ENCODE measurements at places on chromosomes 4 and X. TPM values are rescaled to one million over a fixed set of nuclear protein-coding genes. Genes with fewer than 3 reads are reported as not detected.
A peak's percentile ranks its signal among the peaks of the same experiment; 100 is the strongest.

DNA sequence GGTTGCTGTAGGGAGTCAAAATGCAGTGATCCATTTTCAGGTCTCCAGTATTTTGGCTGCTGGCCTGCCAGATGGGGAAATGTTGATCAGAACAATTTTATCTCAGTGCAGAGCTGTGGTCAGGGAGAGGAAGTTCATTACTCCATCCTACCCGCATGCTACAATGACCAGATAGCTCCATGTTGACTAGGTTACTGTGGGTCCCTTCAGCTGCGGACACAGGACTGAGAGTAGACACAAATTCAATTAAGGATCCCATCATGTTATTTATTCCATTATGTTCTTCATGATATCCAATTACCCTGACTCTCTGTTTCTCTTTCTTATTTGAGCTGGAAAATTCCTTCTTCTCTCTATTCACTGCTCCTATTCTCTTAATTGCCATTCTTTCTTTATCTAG, 16.3 kb downstream of the SYNPO2 start:
- DNase-seq: no peak

GRCh38 chrX:9258421-9259104, 206.3 kb upstream of the TBL1X start:
- DNase-seq: no peak

DNA sequence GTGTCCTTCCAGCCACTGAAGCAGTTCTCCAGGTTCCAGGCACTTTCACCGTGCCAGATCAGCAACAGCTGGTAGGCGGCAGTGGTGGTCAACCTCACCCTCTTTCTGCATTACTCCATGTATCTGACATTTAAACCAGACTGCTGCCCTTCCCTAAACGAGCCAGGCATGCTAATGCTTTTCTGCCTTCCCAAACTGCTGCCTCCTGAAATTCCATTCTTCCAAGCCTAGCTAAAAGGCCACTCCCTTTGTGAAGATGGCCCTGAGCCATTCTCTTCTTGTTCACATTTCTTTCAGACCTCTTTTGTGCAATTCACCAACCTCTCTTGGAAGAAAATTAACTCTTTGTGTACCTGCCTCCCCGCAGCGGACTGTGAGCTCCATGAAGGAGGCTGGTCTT, 73.7 kb downstream of the CHST7 start:
- no peak for DNase-seq

- DNase-seq: no peak
Measured at GRCh38 chrX:49999087-49999486, 76.7 kb downstream of the CLCN5 start.

- no peak for DNase-seq
Measured at GRCh38 chr4:79042079-79042674, 102.9 kb upstream of the PAQR3 start.

Gene FAM9C
- total RNA-seq: not detected

GRCh38 chr4:61671599-61671998, 471.5 kb downstream of the ADGRL3 start:
- no peak for DNase-seq

Gene FATE1
- not detected for total RNA-seq

Gene USP51
- 1.8 TPM for total RNA-seq

GRCh38 chr4:5710961-5711478, at the start of gene EVC:
TSS of gene EVC (plus strand) at chr4:5711201. CDS start at chr4:5711381, 180 bp downstream.
- DNase-seq: peak; percentile 70

Gene MAGEC1
- not detected for total RNA-seq

DNA sequence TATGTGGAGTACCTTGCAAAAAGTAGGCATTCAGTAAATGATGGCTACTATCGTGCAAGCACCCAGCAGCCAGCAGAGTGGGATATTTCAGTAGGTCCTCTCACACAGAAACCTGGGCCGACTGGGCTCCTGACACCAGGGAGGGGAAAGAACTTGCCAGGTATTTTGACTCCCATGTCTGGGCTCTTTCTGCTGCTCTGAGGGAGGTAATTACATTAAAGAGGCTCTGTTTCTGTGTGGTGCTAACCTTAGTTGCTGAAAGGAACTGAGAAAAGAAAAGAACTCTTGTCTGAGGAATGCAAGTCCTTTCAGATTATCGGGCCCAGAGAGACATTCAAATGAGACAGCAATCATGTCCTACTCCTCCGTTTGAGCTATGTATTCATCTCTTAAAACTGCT, 175.8 kb upstream of the MTMR8 start:
- DNase-seq: no peak

Gene NSG1
- 1.2 TPM for total RNA-seq

Gene PRKX
- total RNA-seq: 21.5 TPM

DNA sequence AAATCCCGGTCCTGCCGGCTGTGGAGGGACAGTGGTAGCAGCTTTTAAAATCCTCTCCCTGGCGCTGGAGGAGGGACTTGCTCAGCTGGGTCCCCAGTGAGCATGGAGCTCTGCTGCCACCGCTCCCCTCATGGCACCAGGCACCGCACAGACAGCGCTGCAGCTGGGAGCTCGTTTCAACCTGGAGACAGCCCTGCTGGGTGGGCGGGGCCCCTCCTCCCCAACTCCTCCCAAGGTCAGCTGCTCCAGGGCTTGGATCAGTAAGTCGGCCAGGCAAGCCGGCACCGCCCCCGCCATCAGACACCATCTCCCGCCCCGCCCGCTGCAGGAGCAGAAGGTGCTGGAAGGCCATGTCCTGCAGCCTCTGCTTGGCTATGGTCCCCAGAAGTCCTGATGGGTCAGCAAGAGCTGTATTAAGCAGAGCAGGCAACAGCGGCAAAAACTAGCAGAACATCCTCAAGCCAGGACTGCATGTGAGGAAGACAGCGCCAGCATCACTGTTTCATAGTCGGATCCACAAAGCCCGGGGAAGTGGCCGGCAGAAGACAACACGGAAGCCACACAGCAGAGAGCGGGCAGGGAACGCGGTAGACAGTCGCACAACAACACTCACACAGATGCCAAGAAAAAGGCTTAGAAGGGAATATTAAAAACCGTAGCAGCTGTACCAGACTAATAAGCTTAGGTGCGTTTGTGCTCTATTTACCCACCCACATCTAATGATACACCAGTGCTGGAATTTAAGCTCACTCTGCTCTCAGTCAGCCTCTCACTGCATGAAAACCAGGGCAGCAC, 16.2 kb downstream of the ZFYVE28 start:
- peak; percentile 86 for DNase-seq

GRCh38 chr4:122041312-122041711, 89.5 kb upstream of the TRPC3 start:
- DNase-seq: no peak

DNA sequence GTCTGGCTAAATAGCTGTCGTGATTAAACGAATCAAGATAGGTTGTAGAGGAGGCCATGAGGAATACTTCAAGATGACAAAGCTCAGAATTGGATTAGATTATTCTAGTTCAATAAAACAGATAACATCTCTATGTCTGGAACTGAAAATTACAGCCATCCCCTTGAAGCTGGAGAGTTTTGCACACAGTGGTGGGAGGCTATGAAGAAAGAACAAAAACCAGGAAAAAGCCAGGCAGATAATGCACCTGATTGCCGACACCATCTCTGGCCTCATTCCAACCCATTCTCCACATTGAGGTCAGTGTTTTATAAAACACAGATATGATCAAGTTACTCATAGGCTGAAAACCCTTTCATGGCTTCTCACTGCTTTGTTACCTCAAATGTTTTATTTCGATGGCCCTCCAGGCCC, 188.3 kb downstream of the RASL11B start:
- DNase-seq: no peak

Gene SOWAHB
- 24.8 TPM for total RNA-seq

GRCh38 chr4:55500072-55500471, 46.6 kb downstream of the CLOCK start:
- DNase-seq: no peak

DNA sequence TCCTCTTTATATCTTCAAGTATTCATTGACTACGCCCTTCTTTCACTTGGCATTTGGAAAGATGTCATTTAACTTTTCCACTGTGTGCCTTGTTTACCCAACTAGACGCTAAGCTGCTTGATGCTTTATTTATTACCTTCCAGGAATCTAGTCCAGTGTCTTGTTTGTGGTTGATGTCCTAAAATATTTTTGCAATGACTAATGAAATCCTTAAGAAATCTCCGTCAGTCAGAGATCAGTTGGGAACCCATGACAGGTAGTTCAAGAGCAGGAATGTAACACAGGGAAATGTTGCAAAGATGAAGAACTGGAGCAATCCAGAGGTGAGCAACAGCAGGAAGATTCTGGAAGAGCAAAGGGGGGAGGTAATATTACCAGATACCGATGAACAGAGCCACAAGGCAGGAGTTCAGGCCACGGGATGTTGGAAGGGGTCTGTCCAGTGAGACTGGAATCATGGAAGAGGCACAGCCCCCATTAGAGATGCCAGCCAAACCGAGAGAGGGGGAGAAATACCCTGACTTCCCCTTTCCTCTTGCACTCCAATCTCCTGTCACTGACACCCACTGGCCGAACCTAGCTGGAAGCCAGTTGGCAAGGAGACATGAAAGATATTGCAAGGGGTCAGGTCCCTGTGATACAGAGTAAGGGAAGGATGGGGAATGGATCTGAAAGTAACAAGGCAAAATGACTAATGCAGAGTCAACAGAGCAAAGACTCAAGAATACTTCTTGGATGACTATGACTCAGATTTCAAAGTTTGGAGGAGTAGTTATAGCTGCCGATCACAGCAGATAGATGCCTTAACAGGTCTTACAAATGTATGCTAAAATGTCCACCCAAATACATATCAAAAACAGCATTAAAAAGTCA, 62.7 kb upstream of the PHKA2 start:
- DNase-seq: no peak

DNA sequence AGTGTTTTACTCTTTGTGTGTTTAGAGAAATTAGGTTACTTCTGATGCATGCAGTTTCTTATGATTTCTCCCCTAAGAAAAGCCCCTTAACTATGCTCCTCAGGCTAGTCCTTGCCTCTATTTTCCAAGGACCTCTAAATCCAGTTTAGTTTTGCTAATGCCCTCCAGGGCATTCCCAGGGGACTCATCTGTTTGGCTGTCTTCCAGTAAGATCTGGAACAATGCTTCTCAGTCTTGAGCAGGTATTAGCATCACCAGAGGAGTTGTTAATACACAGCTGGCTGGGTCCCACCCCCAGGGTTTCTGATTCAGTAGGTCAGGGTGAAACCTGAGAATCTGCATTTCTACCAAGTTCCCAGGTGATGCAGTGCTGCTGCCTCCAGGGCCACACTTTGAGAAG, 56.9 kb downstream of the OTC start:
- DNase-seq: no peak

DNA sequence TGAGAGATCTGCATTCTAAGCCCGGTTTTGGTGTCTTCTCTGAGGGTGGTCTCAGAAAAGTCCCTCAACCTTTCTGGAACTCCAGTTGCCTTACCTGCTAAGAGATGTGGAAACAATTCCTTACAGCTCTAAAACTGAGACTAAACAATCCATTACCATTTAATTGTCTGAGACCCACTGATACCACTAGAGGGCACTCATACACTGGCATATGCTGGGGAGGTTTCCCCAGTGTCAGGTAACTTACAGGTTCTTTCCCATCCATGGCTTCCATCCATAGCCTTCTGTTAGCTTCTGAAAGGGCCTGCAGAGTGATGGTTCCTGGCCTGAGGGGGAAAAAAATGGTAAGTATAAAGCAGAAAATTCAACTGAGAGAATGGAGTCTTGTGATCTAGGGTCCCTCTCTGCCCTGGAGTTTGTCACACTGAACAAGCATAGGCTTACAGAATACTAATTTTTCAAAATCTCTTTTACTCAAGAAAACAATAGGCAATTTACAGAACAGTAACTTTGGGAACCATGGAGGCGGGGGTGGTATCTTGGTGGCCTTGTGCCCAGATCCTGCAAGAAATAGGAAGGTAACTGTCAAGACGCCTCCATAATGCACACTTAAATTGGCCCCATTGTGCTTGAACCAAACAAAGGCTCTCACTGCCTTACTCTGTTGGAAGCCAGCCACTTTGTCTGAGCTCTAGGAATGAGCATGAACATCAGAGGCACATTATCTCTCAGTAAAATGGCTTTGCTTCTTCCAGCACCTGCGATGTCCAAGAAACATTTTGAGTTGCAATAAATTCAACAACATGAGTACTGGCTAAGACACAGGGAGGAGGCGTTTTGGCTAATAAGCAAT, 236.1 kb downstream of the OPHN1 start:
- peak; percentile 48 for DNase-seq

GRCh38 chr4:76502886-76503285, 67.9 kb downstream of the SHROOM3 start:
- DNase-seq: no peak

DNA sequence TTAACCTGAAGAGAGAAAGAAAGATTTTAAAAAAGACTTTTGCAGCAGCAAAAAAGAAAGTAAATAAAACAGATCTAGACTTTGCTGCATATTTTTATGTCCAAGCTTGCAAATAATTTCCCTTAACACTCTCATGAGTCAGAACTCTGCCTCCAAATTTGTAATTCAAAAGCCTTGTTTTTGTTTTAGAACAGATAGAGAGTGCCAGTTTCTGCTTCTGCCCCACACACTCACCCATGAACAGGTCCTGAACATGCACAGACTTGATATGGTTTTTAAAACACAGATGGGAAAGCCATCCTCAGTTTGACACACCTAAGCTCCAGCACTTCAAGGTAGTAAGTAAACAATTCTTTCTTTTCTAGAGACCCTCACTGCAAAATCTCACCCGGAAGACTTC, 39.7 kb upstream of the VCX3B start:
- no peak for DNase-seq

Gene MAGED1
- 53.0 TPM for total RNA-seq

Gene NSDHL
- 20.3 TPM for total RNA-seq

DNA sequence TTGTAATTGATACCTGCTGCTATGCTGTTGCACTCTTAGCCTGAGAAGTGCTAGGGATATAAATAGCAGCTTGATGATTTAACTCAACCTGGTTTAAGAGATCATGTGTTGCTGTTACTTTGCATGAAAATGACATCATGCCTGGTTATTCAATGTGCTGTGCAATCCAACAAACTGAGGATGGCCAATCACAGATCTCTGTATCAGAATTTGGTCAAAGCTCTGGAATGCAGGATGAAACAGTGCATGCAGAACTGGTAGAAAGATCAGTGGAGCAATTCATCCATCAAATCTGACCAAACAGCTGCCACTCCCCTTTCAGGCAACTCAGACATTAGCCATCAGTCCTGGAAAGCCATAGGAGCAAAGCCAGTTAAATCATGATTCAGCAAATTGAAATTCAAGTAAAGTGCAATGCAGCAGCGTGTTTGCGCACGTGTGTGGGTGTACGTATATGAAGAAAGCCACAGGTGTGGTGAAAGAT, 160.3 kb upstream of the RASGEF1B start:
- no peak for DNase-seq

DNA sequence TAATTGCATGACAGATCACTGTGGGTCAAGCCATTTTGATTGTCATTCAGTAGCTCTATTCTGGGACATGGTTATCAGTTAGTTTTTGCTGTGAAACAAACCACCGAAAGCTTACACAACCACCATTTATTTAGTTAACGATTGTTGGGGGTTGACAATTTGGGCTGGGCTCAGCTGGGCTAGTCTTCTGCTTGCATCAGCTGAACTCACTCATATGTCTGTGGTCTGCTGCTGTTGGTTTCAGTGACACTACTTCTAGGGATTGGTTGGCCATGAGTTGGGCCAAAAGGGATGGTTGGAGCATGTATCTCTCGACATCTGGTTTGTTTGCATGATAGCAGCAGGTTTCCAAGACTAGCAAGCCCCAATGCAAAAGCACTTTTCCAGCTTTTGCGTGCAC, 5.3 kb upstream of the SMIM10 start:
- no peak for DNase-seq

Gene CD40LG
- total RNA-seq: 0.22 TPM

Gene FGF2
- 2.4 TPM for total RNA-seq

All from mucosa of descending colon (tissue), 3 donors.